ENCODE measurements at places on chromosomes 1 and 21.

DNA sequence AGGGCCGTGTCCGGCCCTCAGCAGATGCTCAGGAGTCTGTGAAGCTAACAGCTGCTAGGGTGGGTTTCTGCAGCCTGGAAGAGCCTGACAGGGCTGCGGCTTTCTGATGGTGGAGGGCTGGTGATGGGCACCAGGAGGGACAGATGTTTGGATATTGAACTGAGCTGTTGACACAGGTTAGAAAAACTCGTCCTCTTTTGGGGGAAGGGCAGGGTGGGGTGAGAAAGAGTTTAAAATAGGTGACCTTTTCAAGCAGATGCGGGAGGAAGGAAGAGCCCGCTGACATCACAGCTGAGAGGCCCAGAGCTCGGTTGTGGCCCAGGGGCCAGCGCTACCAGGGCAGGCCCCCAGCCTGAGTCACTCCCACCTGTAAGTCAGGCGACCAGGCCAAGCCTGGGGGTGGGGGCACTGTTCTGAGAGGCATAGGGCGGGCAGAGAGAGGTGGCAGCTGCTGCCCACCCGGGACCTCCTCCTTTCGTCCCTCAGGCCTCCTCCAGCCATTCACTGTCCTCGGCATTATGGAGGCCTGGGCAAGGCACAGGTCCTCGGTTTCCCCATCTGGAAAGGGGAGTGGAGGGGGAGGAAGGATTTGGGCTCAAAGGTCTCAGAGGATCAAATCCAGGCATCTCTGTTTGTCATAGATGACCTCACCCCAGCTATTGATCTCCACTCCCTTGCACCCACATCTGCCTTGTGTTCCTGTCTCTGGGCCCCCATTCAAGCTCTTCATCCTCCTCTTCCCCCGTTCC lies 32.3 kb upstream of the ID3 start:
- no peak for DNase-seq

GRCh38 chr1:21051177-21051825 lies 125.4 kb downstream of the EIF4G3 start:
- no peak for DNase-seq

GRCh38 chr1:71916894-71917293 lies 365.4 kb downstream of the NEGR1 start:
- DNase-seq, result no peak

GRCh38 chr1:43279161-43279560 lies 6.2 kb downstream of the C1orf210 start:
- no peak for DNase-seq

- peak; percentile 83 for DNase-seq
Observed at GRCh38 chr1:55640708-55641473, 425.7 kb upstream of the USP24 start.

GRCh38 chr21:15793109-15793508 lies 63.3 kb downstream of the USP25 start:
- DNase-seq, result no peak

- no peak for DNase-seq
Observed at GRCh38 chr21:17406202-17406601, 106.6 kb upstream of the CXADR start.

DNA sequence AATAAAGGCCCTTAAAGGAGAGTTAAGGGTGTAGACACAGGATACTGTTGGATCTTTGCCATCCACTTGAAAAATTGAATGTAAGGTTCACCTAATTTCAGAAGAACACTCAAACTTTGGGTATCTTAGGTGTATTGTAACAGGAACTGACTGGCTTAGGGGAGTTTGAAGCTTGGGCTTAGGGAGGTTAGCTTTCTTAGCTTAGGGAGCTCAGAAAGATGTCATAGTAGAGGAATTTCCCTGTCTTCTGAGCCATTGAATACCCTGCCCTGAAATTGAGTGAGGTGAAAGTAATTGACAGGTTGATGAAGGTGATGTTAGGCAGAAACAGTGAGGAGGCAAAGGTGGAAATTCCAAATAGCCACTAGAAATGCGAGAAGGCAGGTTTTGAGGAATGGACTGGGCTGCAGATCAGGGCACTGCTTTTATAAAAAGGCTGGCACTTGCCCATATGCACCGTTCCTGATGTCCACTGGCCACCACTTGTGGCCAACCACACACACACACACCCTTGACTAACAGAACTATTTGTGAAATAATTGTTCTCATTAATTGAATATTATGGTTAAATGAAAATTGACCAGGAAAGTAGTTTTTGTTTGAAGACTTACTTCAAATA lies 16.5 kb downstream of the BACH1 start:
- DNase-seq, result no peak

GRCh38 chr21:25273959-25274358 lies 333.3 kb downstream of the MRPL39 start:
- DNase-seq, result peak; percentile 96

- no peak for DNase-seq
Observed at GRCh38 chr1:78277253-78277652, 213.5 kb upstream of the PTGFR start.

DNA sequence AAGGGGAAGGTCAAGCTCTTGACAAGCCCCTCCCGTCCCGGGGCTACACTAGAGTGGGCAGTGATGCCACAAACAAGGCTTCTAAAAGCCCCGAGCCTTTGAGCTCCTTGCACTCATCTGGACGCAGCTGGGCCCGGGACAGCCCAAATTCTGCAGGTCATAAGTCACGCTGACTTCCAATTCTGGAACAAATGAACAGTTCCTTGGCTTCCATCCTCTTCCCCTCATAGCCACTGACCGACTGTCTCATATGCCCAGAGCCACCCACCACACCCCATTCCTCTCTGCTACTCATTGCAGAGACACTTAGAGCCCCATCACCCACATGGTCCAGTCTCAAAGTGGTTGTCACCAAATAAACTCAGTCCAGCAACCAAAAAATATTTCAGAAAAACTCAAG lies 32.8 kb upstream of the PRELP start:
- no peak for DNase-seq

GRCh38 chr1:110235834-110236682 lies 25.9 kb downstream of the KCNC4 start:
- no peak for DNase-seq

- DNase-seq, result no peak
Observed at GRCh38 chr1:186498695-186499389, 37.9 kb upstream of the PDC start.

DNA sequence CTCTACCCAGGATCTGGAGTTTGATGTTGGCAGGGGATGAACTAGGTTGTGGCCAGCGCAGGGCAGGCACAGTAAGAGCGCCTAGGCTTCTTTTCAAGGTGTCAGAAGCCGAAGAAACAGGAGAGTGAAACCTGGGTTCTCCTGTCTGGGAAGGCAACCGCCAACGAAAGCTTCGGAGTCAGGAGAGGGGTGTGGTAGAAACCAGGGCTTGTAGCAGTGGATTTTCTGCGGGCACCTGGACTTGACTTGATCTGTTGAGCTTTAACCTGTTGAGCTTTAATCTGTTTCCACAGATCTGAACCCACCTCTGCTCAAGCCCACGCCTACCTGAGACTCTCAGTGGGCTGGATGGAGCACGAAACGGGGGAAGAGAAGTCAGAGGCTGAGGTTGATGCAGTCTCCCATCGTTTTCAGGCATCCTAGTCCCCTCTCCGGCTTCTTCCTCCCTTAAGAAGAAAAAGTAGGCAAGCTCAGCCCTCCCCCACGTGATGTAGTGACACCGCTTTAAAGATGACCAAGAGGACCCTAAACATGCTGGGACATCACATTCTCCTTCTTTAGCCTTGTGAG lies 9.3 kb downstream of the HLX start:
- no peak for DNase-seq
